ENCODE measurements at places on chromosomes 7 and 10. TPM values are rescaled to one million over a fixed set of nuclear protein-coding genes. Genes with fewer than 3 reads are reported as not detected.

Gene PKD2L1
- total RNA-seq, result not detected

Gene GATA3
- 1.4 TPM for total RNA-seq

Gene FOXI2
- total RNA-seq, result 0.08 TPM

Gene VGF
- total RNA-seq, result not detected

Gene SLIT1
- 0.08 TPM for total RNA-seq

Gene ATP5F1C
- 743 TPM for total RNA-seq

Gene MMP21
- not detected for total RNA-seq

Gene TDRD1
- total RNA-seq, result 1.9 TPM

Gene UTF1
- not detected for total RNA-seq

Gene SLC39A12
- not detected for total RNA-seq

Gene LDB3
- total RNA-seq, result 1,542 TPM

Gene CALHM1
- not detected for total RNA-seq

Gene PRPS1L1
- total RNA-seq, result not detected

Gene AOC1
- 0.36 TPM for total RNA-seq

Gene SPDYE5
- total RNA-seq, result not detected

Gene ZPBP
- total RNA-seq, result not detected

All from left ventricle myocardium inferior (tissue), 1 donor.